ENCODE measurements at places on chromosomes 7 and 10.

DNA sequence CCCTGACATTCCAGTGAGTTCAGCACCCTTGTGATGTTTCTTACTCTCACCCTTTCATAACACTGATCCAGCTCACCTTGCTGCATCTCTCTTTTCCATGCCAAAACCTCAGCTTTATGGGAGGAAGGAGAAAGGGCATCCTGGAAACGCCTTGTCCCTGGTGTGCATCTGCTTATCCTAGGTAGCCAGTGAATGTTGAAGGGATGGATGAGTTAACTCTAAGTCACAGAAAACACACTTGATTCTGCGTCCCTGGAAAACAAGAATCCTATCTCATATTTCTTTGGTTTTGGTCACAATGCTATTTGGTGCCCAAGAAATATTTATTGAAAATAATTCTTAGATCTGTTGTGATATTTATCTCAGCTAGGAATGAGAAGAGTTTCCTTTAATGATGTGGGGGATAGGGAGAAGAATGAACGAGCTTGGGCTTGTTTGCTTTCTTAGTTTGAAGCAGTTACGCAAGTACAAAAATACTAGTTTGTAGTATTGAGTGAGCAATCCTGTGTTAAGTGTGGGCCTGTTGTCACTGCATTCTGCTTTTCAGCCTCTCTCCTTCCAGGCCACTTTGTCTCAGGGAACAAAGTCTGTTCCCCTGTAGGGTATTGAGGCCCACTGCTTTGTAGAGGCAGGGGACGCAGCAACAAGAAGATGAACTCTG lies 126.5 kb downstream of the ARID5B start:
- no peak for DNase-seq

GRCh38 chr7:90771281-90771680 lies 175.2 kb downstream of the CDK14 start:
- DNase-seq: no peak

DNA sequence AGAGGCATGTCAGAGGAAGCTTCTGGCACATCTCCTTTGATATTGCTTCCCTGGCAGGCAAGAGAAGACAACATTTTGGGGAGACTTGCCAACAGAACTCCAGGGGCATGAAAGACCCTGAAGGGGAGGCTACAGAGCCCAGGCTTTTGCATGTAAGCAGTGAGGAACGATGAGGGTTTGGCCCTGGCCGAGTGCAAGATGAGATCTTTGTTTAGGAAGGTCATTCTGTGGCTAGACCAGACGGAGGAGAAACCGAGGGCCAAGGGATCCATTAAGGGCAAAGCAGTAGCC lies 3.8 kb downstream of the SVIL start:
- DNase-seq: no peak

DNA sequence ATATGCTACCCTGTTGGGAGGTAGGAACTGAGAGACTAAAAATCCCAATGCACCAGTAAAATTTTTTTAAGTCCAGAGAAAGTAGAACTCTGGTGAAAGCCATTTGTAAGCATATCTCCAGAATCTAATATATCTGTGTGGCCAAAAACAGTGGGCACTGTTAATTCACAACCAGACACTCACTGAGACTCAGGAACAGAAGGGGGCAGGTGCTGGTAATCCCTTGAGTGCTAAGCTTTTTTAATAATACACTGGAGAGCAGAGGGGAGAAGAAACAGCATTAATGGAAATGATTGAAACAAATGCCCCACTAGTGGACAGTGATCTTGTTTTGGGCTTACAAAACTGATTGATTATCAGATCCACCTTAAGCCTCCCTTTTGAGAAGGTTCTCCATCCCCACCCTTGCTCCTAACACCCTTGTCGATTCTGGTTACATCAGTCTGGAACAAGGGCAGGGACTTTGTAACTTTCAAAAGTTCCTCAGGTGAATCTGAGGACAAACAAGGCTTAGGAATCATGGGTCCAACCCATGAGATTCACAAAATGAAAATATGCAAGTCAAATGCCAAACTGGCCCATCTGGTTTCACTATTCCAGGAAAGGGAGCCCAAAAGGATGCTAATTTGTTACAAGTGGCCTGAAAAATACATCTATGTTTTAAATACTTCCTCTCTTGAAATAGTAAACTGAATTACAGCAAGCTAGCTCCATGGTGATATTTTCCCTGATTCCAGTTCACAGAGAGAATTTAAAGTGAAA lies 29.7 kb downstream of the PLXNA4 start:
- no peak for DNase-seq

GRCh38 chr10:117536866-117537435 lies 5.6 kb upstream of the EMX2 start:
- DNase-seq: peak; percentile 36

- no peak for DNase-seq
Observed at GRCh38 chr7:39300276-39300675, 265.9 kb upstream of the YAE1 start.

DNA sequence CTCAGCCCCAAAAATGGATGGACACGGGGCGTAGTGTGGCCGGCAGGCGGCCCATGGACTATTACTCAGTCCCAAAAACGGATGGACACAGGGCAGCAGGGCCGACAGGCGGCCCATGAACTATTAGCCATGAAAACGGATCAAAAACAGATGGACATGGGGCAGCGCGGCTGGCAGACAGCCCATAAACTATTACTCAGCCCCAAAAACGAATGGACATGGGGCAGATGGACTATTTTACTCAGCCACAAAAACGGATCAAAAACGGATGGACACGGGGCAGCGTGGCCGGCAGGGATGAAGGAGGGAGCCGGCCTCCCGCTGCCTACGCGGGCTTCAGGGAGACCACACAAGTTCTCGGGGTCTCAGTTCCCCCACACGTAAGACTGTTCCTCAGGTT lies 32.9 kb downstream of the GPER1 start:
- DNase-seq: no peak

GRCh38 chr7:1952169-1952760 lies 280.5 kb downstream of the MAD1L1 start:
- no peak for DNase-seq

DNA sequence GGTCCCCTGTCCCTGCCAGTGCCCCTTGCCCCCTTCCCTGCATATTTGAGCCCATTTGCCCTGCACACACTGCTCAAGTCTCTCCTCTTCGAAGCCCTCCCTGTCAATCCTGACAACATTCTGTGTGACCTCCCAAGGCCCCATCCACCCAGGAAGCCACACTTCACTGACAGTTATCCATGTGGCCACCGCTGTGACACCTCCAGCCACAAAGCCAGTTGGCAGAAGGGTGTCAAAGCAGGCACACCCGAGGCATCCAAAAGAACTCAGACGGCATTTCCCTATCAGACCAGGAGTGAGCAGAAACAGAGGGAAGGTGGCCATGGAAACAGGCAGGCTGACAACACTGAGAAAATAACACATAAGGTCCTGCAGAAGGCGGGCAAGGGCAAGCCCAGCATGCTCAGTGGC lies 4.6 kb downstream of the POLM start:
- DNase-seq: no peak

- DNase-seq: no peak
Observed at GRCh38 chr7:51640841-51641240, 324.2 kb upstream of the COBL start.

DNA sequence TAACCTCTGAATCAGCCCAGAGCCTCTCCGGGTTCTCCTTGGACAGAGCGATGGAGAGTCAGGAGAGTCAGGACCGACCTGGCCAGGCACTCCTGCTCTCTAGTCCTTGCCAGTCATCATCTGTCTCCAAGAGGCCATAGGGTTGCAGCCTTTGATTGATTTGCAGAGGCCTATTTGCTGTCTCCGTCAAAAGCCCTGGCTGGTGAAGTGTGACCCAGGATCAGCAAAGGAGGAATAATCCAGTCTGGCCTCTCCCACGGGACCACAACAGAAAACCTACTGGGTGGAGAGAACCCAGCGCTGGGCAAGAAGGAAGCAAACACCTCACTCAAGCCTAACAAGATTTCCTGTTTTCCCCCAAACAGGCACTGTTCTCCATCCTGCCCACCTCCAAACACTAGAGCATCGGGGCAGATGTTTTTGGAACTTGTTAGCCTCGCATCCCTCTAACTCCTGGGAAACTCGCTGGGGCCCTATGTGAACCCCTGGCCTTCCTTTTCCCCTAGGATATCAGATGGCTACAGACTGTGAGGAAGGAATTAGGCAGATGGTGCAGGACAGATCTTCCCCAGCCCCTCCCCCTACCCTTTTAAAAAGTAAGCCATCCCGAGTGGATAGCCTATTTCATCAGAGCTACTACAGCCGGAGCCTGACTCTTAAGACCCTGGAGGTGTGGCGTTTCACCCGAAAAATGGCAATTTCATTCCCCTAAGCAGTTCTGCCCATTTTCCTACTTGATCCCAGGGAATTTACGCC lies 54.3 kb downstream of the PODXL start:
- no peak for DNase-seq

GRCh38 chr7:152086513-152086912 lies 61.0 kb downstream of the GALNT11 start:
- no peak for DNase-seq

GRCh38 chr7:71290452-71290851 lies 158.5 kb downstream of the GALNT17 start:
- no peak for DNase-seq

DNA sequence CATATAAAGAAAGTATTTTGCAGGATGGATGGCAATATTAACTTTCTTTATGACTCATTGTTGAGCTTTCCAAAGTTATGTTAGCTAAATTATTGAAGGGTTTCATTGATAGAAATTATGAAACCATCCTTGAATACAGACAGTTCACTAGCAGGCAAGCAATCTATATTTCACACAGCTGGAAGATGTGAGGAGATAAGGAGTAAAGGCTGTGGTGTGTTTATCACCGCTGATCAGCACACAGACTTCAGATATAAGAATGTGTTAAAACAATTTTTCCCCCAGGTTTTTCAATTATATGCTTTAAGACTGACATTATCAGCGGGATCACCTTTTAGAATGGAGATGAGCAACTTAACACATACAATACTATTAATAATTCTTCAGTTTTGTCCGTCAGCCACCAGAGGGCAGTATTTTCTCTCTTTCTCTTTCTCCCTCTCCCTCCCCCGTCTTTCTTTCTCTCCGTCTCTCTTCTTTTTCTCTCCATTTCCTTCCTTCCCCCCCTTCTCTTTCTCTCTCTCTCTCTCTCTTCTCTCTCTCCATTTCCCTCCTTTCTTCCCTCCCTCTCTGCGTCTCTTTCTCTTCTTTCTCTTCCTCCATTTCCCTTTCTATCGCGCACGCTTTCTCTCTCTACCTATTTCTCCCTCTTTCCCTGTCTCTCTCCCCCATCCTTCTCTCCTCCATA lies 62.9 kb upstream of the FAM171A1 start:
- DNase-seq: peak; percentile 67

- no peak for DNase-seq
Observed at GRCh38 chr10:73338801-73339368, 19.8 kb downstream of the CFAP70 start.

GRCh38 chr7:76507723-76508406 lies 2.5 kb upstream of the UPK3B start:
- DNase-seq: no peak

- peak; percentile 13 for DNase-seq
Observed at GRCh38 chr7:83468251-83468739, 180.6 kb downstream of the SEMA3E start.

- DNase-seq: no peak
Observed at GRCh38 chr7:47432671-47433563, 149.0 kb downstream of the TNS3 start.

- no peak for DNase-seq
Observed at GRCh38 chr7:90759710-90760109, 163.6 kb downstream of the CDK14 start.

DNA sequence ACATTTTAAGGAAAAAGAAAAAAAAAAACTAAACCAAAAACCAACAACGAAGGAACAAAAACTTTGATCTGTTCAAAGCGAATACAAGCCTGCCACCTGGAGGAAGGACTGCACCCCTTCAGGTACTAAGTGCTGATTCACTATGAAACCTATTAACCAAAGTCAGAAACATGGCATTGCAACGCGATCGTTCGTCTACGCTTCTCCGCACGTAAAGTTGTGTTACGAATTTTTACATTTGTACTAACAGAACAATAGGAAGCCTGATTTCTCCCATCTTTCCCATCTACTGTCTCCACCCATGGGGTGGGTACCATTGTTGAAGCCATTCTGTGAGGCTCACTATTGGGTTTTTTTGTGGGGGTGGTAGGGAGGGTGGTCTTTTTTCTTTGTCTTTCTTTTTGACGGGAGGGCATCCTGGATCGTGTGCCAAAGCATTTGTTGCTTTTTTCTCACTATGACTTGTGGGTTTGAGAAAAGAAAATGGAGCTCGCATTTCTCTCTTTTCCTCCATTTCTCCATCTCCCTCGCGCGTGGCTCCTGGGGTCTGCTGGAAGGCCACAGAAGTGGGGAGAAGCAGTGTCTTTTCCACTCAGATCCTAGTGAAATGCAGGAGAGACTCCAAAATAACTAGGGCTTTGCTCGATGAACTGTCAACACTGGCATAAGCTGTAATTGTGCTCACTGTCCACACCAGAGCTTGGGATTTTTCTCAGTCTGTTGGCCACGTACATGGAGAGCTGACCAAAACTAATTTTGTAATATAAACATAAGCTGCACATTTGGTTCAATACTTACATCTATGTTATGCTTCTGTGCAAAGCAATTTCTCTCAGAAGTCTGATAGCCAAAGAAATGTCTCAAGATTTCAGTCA lies 100.9 kb upstream of the YAE1 start:
- peak; percentile 63 for DNase-seq

DNA sequence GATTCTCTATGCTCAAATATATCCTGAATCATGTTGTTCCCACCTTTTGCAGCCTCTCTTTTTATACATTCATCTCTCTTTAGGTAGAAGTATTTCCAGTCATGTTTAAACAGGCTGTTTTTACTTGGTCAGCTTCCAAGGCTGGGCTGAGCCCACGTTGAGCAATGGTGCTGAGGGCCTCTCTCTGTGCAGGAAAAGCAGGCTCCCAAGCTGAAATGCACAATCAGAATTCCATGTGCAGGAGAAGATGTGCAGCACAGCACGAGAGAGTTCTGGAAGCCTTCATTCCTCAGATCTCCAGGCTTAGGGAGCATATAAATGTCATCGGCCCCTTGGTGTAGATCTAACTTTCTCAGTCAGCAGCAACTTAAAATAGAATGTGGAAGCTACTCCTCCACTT lies 588.5 kb downstream of the TNS3 start:
- DNase-seq: no peak

DNA sequence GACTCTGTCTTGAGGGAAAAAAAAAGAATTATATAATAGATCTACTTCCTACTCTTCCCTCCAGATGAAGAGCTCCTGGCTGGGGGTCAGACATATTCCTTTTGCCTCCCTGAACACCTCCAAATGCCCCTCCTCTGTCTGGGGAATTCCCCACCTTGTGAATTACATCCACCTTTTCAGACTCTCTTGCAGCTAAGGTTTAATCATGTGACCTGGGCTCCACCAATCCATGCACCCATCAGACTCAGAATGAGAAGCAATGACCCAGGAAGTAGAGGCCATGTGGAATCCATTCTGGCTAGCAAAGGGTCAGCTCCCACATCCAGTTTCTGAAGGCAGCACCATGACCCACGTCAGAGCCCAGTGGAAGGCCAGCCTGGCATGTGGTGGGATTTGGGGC lies 93.6 kb upstream of the CUX1 start:
- no peak for DNase-seq

- DNase-seq: peak; percentile 35
Observed at GRCh38 chr7:147245274-147245673, 1128.7 kb downstream of the CNTNAP2 start.

- no peak for DNase-seq
Observed at GRCh38 chr10:67670401-67670800, 25.6 kb downstream of the CTNNA3 start.

- no peak for DNase-seq
Observed at GRCh38 chr10:73907841-73908517, 3.0 kb upstream of the PLAU start.

Data from GM20000 (cell line).